ENCODE measurements at places on chromosomes 7 and 10. TPM values are rescaled to one million over a fixed set of nuclear protein-coding genes. Genes with fewer than 3 reads are reported as not detected.

Gene SPDYE9
- not detected for total RNA-seq

Gene PLAU
- total RNA-seq, result 90.2 TPM

Gene AGBL3
- total RNA-seq, result 1.0 TPM

Gene MYPN
- not detected for total RNA-seq

Gene SLC26A5
- not detected for total RNA-seq

Gene PALD1
- total RNA-seq, result 0.28 TPM

Gene C7orf57
- 0.21 TPM for total RNA-seq

Gene SH2D4B
- under 0.01 TPM for total RNA-seq

Gene ALOX5
- total RNA-seq, result 5.6 TPM

Gene ADAM12
- 0.28 TPM for total RNA-seq

Gene NAT16
- not detected for total RNA-seq

Gene HOXA5
- not detected for total RNA-seq

Gene GHITM
- total RNA-seq, result 395 TPM

Gene MEIG1
- not detected for total RNA-seq

Gene UTF1
- not detected for total RNA-seq

Gene IL6
- 3.1 TPM for total RNA-seq

Gene ELN
- total RNA-seq, result 0.14 TPM

Gene NHLRC2
- total RNA-seq, result 11.6 TPM

Gene NEUROG3
- not detected for total RNA-seq

Gene IGFBP3
- 26.1 TPM for total RNA-seq

Gene ADRA2A
- total RNA-seq, result not detected

Data from nasal cavity respiratory epithelium epithelial cell of viscerocranial mucosa (primary cell).